H9 (cell line): ENCODE measurements at places on chromosomes 2 and 18. TPM values are rescaled to one million over a fixed set of nuclear protein-coding genes. Genes with fewer than 3 reads are reported as not detected.

Gene ITGB6
- total RNA-seq: not detected in 2 replicates

Gene LIMS3
- 0.46 and 0.83 TPM in 2 replicates for total RNA-seq

Gene LRP2
- 1.4 and 1.6 TPM in 2 replicates for total RNA-seq

Gene SPC25
- total RNA-seq: 28.5 and 31.5 TPM in 2 replicates

Gene PSD4
- 1.0 and 1.5 TPM in 2 replicates for total RNA-seq

Gene TUBA4B
- not detected in 2 replicates for total RNA-seq

Gene STAT4
- total RNA-seq: 0.33 TPM in 2 replicates

Gene NAT8
- not detected in 2 replicates for total RNA-seq

Gene RIT2
- 1.2 and 1.3 TPM in 2 replicates for total RNA-seq

Gene SLC23A3
- total RNA-seq: 1.2 and 1.9 TPM in 2 replicates

Gene GPR55
- 0.11 TPM in 1 of 2 replicates, not detected in the other for total RNA-seq

Gene CMPK2
- total RNA-seq: 0.64 and 0.90 TPM in 2 replicates

Gene UGT1A8
- total RNA-seq: not detected in 2 replicates

GRCh38 chr2:162734866-162735265, 103.7 kb downstream of the KCNH7 start:
- DNase-seq: no peak

DNA sequence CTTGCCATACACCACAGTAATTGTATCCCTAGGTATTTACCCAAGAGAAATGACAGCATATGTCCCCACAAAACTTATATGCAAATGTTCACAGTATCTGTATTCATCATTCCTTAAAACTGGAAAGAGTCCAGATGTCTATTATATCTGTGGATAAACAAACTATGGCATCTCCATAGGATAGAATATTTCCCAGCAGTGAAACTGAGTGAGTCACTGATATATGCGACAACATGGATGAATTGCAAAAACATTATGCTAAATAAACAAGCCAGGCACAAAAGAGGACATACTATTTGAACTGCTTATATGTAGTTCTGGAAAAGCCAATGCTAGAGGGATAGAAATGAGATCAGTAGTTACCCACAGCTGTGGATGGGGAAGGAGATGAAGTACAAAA, 359.4 kb upstream of the DSEL start:
- no peak for DNase-seq

- DNase-seq: no peak
Observed at GRCh38 chr2:71811157-71811556, 336.5 kb downstream of the CYP26B1 start.

DNA sequence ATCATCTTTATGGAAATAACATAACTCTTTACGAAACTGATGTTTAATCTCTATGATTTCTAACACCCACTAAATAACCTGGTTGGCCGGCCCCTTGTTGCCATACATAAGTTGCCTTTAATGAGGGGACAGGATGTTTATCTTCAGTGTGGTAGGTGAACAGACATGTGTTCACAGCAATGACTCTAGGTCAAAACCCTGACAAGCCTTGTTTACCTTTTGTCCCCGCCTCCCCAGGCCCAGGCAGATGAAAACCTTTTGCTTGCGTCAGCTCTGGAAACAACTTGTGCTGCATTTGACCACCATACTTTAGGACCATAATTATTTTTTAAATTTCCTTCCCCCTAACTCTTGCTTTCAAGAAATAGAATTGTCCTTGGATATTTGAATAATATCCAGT, 2.9 kb upstream of the DSG4 start:
- DNase-seq: no peak

- DNase-seq: no peak
Observed at GRCh38 chr2:143683977-143684376, 554.8 kb downstream of the ARHGAP15 start.

- no peak for DNase-seq
Observed at GRCh38 chr2:128642821-128643220, 324.2 kb upstream of the HS6ST1 start.

DNA sequence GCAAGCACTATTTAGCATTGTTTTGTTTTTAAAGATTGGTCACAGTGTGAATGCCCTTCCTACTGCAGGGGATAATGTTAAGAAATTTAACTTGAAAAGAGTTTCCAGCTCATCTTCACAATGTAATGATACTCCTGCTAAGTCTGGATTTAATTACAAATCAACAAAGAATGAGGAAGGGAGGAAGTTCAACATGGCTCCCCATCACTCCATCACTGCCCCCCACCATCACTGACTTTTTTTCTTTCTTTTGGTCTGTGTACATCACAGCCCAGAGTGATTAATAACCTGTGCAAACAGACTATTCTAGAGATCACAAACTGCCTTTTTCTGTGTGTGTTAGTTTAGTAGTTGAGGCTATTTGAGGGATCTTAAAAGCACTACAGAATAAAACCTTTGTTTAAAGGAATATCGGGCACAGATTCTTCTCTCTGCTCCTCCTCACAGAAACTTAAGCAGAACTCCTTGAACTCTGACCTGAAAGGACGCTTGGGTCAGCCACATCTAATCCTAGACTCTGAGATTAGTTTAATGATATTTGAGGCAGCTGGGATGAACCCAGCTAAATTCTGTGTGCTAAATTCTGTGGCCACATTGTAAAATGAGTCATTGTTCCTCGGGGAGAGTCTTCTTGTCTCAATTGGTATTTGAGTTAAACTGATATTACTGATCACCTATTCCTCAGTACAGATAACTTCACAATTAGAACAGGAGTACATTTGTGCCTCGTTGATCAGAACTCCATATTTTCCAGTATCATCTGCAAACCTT, 47.8 kb downstream of the SATB2 start:
- no peak for DNase-seq

- peak; percentile 49 for DNase-seq
Observed at GRCh38 chr18:3652380-3653262, 202.6 kb downstream of the TGIF1 start.

DNA sequence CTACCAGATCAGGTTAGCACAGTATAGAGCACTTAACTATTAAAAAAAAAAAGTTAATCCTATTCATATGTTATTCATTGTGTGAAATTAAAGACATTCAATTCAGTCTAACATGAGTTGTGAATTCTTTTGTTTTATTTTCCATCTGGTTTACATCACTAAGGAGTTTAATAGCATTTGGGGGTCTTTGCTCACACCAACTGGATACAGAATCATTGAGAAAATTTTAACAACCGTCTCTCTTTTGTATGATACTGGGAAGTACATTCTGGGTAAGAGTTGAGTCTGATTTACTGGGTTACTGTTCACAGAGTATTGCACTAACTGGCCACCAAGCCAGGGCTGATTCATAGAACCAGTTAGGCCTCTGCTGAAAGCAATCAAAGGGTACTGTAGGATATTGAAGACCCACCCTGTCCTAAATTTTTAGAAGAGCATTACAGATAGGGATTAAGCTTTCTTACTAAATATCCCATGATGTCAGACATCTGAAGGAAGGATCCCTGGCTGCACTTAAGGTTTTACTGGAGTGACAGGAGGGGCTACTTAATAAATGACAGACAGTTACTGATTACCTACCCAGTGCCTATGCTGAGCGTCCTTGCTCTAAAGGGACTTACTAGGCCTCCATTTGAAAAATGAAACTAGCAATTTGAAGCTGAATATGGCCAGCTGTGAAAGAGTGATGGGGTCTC, 387.9 kb downstream of the SETBP1 start:
- DNase-seq: no peak

DNA sequence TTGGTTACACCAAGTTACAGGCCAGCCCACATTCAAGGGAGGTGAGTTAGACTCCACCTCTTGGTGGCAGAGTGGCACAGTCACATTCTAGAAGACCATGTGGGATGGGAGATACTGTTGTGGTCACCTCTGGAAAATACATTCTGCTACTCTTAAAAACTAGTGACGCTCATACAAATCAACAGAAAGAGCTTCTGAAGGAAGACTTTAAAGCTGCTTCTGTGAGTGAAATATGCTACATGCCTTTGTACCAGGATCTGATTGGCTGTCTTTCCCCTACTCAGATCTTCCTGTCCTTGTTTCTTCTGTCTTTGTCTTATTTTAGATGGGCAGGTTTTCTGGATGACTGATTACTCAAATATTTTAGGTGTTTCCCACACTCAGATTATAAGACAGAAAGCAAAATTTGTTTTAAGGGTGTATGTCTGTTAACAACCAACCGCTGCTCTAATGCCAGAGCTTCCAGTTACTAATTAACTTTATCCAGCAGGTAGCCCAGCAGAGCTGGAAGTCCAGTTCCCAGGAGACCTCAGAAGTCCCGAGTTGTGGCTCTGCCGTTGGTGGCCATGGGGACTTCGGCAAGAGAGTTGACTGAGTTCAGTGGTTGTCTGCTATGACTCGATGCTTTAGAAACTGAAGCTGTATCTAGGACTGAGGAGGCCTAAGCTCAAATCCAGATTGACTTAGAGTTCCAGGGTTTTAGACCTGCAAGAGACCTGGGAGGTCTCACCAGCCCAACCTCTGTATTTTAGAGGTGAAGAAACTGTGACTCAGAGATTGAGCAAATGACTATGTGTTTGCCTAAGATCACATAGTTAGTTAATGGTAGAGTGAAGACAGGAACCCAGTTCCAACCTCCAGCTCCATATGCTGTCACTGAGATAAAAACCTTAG, 7.4 kb downstream of the IL1R2 start:
- no peak for DNase-seq

- DNase-seq: no peak
Observed at GRCh38 chr2:35503738-35504199, 851.8 kb upstream of the CRIM1 start.

GRCh38 chr2:45892425-45892745, 240.9 kb downstream of the PRKCE start:
- DNase-seq: no peak

DNA sequence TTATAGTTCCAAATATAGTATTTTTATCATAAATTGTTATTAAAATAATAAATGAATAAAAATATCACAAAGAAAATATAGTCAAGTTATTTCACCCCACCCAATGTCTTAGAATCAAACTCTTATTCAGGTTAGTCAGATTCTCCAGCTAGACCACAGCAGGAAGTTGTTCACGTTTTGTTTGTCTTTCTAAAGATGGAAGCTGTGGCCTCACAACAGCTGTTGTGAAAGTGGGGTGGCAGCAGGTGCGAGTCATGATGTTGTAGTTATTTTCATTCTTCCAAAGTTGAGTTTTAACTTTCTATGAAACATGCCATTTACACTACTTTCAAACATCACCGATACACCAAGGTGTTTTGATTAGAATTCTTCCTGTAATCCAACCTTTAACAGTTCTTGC, 272.9 kb downstream of the SLC8A1 start:
- DNase-seq: no peak

GRCh38 chr2:85988914-85989270, 100.1 kb upstream of the ST3GAL5 start:
- peak; percentile 10 for DNase-seq

DNA sequence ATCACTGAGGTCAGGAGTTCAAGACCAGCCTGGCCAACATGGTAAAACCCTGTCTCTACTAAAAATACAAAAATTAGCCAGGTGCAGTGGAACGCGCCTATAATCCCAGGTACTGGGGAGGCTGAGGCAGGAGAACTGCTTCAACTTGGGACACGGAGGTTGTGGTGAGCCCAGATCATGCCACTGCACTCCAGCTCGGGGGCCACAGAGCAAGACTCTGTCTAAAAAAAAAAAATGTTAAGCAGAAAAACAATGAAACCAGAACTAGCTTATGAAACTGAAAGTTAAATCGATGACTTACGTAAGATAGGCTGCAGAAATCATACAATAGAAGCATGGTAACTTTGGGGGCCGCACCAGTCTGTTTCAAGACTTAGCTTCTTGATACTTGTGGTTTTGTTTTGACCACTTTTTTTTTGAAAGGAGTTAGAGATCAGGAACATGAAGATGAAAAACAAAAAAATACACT, 6.2 kb upstream of the GPR155 start:
- no peak for DNase-seq

- DNase-seq: no peak
Observed at GRCh38 chr2:64946769-64947247, 42.4 kb upstream of the SLC1A4 start.

GRCh38 chr2:143474586-143474985, 345.4 kb downstream of the ARHGAP15 start:
- no peak for DNase-seq

DNA sequence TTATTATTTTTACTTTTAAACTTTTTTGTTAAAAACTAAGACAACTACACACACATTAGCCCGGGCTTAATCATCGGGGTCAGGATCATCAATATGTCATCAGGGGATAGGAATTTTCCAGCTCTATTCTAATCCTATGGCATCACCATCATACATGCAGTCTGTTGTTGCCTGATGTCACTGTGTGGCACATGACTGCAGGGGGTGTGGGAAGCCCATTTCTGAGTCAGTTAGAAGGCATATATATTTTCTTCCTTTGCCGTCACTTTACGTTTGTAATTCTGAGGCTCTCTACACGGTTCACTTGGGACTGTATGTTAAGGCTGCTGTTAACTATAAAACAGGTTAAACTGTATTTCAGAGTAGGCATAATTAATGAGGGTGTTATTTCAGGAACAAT, 144.4 kb upstream of the ITGA6 start:
- no peak for DNase-seq

DNA sequence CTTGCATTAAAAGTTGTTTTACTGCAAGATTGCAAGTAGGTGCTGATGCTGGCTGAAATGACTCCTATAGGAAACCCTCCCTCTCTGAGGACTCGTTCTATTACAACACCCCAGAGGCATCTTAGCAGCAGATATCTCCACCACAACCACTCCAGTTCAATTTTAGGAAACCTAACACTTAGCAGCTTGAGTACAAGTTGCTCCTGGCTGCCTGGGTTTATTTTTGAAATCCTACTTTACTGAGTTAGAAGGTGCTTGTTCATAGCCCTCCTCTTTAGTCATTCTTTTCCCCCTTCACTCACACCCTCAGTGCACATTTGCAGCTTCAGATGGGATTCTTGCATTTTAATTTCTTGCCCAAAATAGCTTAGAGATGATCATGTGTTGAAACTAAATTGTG, 111.5 kb downstream of the MTCL1 start:
- no peak for DNase-seq

GRCh38 chr2:75146606-75147332, 52.6 kb downstream of the TACR1 start:
- no peak for DNase-seq
